ENCODE measurements at places on chromosomes 3 and 15.
A peak's percentile ranks its signal among the peaks of the same experiment; 100 is the strongest.

GRCh38 chr3:19110335-19110895 lies 37.9 kb upstream of the KCNH8 start:
- DNase-seq, result no peak

- no peak for DNase-seq
Observed at GRCh38 chr3:17742880-17743657, 638 bp upstream of the TBC1D5 start.

DNA sequence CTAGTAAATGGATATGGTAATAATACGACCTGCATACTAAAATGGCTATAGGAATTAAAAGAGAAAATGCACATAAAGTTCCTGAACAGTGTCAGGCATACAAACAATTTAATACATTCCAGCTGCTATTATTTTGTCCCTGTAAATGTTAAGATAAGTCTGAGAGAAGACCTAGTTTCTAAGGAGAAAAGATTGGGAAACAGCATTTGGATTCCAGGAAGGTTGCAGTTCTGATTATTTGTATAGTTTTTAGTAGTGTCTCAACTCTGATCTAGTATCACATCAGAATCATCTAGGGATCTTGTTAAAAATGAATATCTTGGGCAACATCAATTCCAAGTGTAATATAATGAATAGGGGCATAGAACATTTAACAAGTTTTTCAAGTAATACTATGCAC lies 905.7 kb downstream of the NSUN3 start:
- DNase-seq, result no peak

GRCh38 chr3:193190146-193190786 lies 50.8 kb upstream of the PLAAT1 start:
- peak; percentile 61 for DNase-seq

DNA sequence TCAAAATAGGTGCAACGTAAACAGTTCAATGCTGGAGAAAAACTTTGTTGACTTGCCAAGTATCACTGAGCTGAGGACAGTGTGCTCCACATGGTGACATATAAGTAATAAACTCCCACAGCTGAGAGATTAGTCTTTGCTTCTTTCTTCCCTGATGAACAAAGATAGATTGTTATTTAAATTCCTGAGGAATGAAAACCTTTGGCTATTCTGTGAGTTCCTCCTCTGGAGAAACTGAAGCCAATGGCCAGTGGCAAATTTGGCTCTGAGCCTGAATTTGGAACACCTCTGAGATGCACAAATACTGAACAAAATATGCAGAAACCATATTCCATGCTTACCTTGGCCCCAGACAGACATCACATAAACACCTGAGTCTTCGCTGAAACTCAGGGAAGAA lies 63.3 kb downstream of the RPL22L1 start:
- DNase-seq, result no peak

DNA sequence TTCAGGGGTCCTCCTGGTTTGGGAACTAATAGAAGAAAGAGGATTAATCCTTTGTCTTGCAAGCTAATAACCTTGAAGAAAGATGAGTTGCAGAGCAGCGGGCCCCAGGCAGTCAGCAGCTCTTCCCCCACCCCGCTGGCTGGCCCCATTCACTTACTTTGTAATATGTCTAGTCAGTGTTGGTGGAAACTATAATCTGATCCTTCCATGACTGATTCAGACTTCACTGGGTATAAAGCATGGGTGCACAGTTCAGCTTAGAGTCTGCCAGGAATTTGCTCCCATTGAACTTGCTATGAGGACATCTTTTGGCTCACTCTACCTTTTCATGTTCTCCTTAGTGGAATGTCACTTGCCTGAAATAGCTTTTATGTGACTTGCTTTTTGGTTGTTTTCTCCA lies 117.7 kb downstream of the CCNL1 start:
- DNase-seq, result no peak

- no peak for DNase-seq
Observed at GRCh38 chr3:143552851-143553250, 295.4 kb downstream of the SLC9A9 start.

DNA sequence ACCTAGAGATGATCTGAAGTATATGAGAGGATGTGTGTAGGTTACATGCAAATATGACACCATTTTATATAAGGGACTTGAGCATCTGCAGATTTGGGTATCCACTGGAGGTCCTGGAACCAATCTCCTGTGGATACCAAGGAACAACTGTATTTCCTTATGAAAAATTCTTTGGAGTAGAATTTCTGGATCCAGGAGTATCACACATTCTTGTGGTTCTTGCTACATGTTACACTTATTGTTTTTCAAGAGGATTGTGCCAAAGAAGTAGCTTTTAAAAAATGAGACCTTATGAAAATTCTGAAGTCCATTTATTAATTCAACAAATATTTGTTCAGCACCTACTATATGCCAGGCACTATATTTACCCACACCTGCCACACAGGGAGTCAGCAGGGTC lies 15.7 kb upstream of the TBC1D23 start:
- DNase-seq, result no peak

GRCh38 chr3:151974067-151974466 lies 100.6 kb downstream of the SUCNR1 start:
- no peak for DNase-seq

DNA sequence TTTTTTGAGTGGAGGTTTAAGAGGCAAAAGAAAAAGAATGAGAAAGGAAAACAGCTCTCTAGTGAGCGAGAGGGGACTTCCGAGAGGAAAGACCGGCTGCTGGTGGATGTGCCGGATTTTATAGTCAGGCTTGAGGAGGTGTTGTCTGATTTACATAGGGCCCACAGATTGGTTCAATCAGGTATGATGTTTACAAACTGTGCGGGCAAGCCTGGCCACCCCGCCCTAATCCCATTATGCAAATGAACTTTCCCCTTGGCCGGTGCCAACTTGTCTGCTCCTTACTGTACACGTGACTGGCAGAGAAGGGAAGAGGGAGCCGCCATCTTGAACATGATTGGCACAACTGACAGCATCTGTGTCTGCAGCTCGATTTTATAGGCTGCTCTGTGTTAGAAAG lies 44.7 kb downstream of the FAM43A start:
- no peak for DNase-seq

- DNase-seq, result no peak
Observed at GRCh38 chr3:196872316-196872715, 4.6 kb downstream of the SENP5 start.

- DNase-seq, result no peak
Observed at GRCh38 chr3:152121270-152121636, 147.5 kb upstream of the MBNL1 start.

GRCh38 chr3:53009826-53010539 lies 35.9 kb downstream of the SFMBT1 start:
- DNase-seq, result no peak

- DNase-seq, result no peak
Observed at GRCh38 chr3:46544771-46545503, 21.2 kb downstream of the LRRC2 start.

DNA sequence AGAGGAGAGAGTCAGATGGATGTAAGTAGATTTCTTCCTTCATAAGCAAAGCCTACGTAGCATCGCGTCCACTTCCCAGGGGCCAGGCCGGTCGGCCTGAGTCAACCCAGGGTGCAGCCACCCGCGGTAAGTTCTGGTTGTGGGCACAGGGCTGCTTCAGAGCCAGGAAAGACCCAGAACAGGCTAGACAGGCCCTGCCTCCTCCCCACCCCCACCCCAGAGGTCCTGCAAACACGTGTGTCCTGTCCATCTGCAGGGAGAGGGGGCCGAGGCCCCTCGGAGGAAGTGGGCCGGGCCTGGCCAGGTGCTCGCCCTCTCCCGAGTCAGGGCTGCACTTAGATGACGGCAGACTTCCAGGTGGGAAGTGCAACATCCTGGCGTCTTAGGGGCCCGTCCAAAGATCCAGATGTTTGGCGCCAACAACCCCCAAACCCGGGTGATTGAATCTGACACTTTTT lies 100.8 kb upstream of the ALDH1A3 start:
- DNase-seq, result no peak

DNA sequence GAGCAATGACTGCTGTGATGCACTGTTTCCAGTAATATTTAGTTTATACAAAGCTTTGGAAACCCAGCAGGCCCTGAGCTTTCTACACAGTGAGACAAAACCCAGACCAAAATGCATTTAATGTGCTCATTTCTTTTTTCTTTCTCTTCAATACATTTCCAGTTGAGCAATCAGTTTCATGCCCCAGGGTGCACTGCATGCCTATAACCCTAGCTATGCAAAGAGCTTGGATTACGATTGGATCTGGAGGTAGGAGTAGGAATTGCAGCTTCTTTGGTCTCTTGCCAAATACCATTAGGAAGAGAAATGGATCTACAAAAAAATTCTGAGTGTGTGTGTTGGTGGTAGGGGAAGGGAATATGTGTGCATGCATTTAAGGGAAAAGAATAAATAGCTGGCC lies 1001.4 kb downstream of the SQOR start:
- DNase-seq, result no peak

GRCh38 chr15:85003593-85004312 lies 22.1 kb downstream of the PDE8A start:
- DNase-seq, result no peak
